ENCODE measurements at places on chromosomes 16 and 17. TPM values are rescaled to one million over a fixed set of nuclear protein-coding genes. Genes with fewer than 3 reads are reported as not detected.

The PLEKHH3 gene
- total RNA-seq, result 19.9 TPM

The PRR29 gene
- total RNA-seq, result 0.11 TPM

The DOC2B gene
- not detected for total RNA-seq

- no peak for DNase-seq
Measured at GRCh38 chr16:88617268-88618031, 20.9 kb upstream of the IL17C start.

DNA sequence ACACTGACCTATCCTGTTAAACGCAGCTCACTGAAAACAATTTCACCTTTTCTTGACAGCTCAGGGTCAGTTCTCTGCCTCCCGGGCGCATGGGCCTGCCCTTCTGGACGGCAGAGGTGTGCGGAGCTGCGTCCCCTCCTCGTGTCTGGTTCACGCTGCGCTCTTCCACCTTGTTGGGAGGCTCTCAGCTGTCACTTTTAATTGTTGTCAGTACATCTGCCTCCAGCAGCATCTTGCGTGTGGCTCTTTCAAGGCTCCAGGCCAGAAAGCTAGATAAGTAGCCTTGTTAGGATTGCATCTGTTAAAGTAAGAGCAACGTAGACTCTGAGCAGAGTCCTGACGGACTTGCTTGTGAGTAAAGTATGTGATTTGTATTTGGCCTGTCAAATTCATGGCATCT is 59.4 kb downstream of the MGAT5B start:
- DNase-seq, result no peak

DNA sequence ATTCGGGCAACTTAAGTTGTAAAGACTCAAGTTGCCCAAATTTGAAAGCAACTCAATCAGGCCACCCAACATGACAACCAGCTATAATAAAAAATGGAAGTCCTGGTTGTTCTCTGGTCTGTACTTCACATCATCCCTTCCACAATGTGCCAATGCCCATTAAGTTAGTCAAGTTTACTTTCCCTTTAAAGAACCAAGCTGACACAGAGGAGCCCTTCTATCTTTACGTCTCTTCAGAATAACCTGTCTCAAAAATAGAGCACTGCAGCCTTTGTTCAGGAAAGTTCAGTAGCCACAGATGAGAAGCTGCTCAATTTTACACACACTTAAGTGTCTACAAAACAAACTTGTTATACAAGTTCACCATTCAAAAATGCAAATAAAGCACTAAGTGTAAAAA is 75.1 kb upstream of the C17orf78 start:
- no peak for DNase-seq

The KRT37 gene
- total RNA-seq, result not detected

DNA sequence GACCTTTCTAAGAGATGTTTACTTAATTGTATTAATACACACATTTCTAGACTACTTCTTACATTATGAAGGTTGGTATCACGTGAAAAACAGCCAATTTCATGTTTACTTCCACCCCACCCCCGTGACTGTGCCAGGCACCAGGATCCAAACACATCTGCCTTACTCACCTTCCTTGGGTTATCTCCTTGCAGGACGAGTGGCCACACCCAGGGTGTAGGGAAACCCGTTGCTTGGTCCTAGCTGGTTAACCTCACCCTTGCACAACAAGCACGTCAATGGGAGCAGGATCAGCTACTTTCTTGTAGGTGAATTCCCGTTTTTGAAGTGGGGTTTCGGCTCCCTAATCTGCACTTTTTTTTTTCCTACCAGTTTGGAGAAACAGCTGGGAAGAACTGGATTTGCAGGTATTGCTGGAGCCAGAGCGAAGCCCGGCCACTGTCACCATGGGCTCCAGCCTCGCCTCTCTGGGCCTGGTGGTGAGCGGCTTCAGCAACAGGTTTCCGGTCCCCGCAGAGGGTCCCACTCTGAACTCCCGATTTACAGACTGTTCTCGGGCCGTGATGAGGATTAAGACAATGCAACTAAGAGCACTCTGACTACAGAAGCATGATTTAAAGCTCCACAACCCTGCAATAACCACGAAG is 2.1 kb upstream of the UBB start:
- DNase-seq, result no peak

- no peak for DNase-seq
Measured at GRCh38 chr17:2949469-2950044, 113.8 kb downstream of the OR1D5 start.

The SERPINF2 gene
- 309 TPM for total RNA-seq

GRCh38 chr17:33888455-33888854 is 366.6 kb upstream of the CCL2 start:
- no peak for DNase-seq

The ARHGAP44 gene
- 3.1 TPM for total RNA-seq

GRCh38 chr17:51365090-51365489 is 104.7 kb downstream of the UTP18 start:
- no peak for DNase-seq

GRCh38 chr17:9763643-9764042 is 27.7 kb downstream of the DHRS7C start:
- no peak for DNase-seq

GRCh38 chr16:88790312-88791211 is 5.5 kb upstream of the PIEZO1 start:
- DNase-seq, result no peak

GRCh38 chr17:79942011-79942405 is 93.7 kb downstream of the TBC1D16 start:
- no peak for DNase-seq

The SPN gene
- 0.22 TPM for total RNA-seq

- DNase-seq, result no peak
Measured at GRCh38 chr16:84508502-84508901, 4.0 kb upstream of the MEAK7 start.

The TMEM92 gene
- not detected for total RNA-seq

The HSD17B2 gene
- total RNA-seq, result 26.3 TPM

- DNase-seq, result no peak
Measured at GRCh38 chr16:78931267-78931666, 669.3 kb downstream of the MAF start.

The TMC8 gene
- total RNA-seq, result 0.53 TPM

GRCh38 chr17:59897090-59897489 is 4.2 kb downstream of the RPS6KB1 start:
- no peak for DNase-seq

GRCh38 chr16:21339941-21340340 is 61.9 kb upstream of the CRYM start:
- DNase-seq, result no peak

The PHKG2 gene
- total RNA-seq, result 37.4 TPM

- no peak for DNase-seq
Measured at GRCh38 chr17:78534492-78535272, 42.5 kb downstream of the DNAH17 start.
